ENCODE measurements at places on chromosomes 4 and X.
A peak's percentile ranks its signal among the peaks of the same experiment; 100 is the strongest.

- no peak overlapping the region for H3K4me3 ChIP-seq
- no peak overlapping the region for H3K27ac ChIP-seq
- H3K4me1 ChIP-seq, result no peaks in the 10 kb centered on the region
- H3K36me3 ChIP-seq, result no peaks in the 10 kb centered on the region
- DNase-seq, result no peak
- no peaks in the 10 kb centered on the region for H3K27me3 ChIP-seq
These were observed 1323.1 kb downstream of the ADGRL3 start for GRCh38 chr4:62523256-62523655.

DNA sequence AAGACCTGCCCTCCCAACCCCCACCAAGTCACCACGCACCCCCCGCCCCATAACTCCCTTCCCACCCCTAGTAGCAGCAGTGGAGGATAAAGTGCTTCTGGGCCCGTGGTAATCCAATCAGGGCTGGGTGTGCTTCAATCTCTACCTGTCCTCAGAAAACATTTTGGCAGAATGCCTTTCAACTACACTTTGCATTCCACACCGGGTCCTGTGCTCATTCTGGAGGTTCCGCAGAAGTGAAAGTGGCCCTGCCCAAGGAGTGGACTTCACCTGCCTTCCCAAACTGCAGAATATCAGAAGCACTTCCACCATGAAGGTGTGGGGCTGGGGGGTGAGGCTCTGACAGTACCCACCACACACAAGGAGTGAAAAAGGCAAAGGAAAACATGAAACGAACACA is 322.3 kb downstream of the DHX15 start:
- no peak overlapping the region for H3K27ac ChIP-seq
- no peak overlapping the region for H3K4me3 ChIP-seq
- no peak for DNase-seq
- H3K4me1 ChIP-seq, result no peaks in the 10 kb centered on the region

- H3K27ac ChIP-seq, result no peak overlapping the region
- no peaks in the 10 kb centered on the region for H3K4me1 ChIP-seq
- H3K4me3 ChIP-seq, result no peak overlapping the region
- H3K27me3 ChIP-seq, result no peaks in the 10 kb centered on the region
- no peak for DNase-seq
- H3K36me3 ChIP-seq, result no peaks in the 10 kb centered on the region
These were observed 464.1 kb downstream of the IDS start for GRCh38 chrX:149040873-149041535.

GRCh38 chrX:10875995-10876394 is 235.1 kb upstream of the HCCS start:
- H3K4me3 ChIP-seq, result no peak overlapping the region
- no peaks in the 10 kb centered on the region for H3K27me3 ChIP-seq
- no peak overlapping the region for H3K27ac ChIP-seq
- H3K4me1 ChIP-seq, result no peaks in the 10 kb centered on the region

GRCh38 chrX:87528487-87528886 is 10.9 kb downstream of the KLHL4 start:
- H3K4me3 ChIP-seq, result no peak overlapping the region
- H3K27ac ChIP-seq, result no peak overlapping the region
- no peaks in the 10 kb centered on the region for H3K36me3 ChIP-seq
- no peaks in the 10 kb centered on the region for H3K4me1 ChIP-seq
- no peak for DNase-seq

GRCh38 chr4:156321203-156321602 is 367.5 kb upstream of the CTSO start:
- H3K4me1 ChIP-seq, result no peaks in the 10 kb centered on the region
- H3K27me3 ChIP-seq, result no peaks in the 10 kb centered on the region
- no peak overlapping the region for H3K4me3 ChIP-seq
- no peaks in the 10 kb centered on the region for H3K36me3 ChIP-seq
- no peak overlapping the region for H3K27ac ChIP-seq

DNA sequence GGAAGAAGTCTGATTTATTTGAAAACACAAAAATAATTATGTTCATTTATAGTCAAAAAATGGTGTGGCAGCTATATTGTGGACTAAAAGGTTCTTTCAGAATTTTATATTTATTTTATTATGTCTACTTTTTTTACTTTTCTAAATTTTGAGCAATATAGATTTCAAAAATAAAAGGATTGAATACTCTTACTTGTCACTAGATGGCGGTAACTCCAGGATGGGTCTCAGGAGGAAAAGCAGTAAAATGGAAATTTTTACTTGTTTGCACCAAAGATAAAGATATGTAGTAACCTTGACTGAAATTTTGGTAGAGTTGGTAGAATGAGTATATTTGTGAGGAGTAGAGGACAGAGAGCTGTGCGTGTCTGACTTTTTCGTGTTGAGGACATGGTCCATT is 14.5 kb upstream of the DACH2 start:
- no peaks in the 10 kb centered on the region for H3K36me3 ChIP-seq
- H3K4me1 ChIP-seq, result peaks cover 2% of the 10 kb centered on the region
- H3K27me3 ChIP-seq, result no peaks in the 10 kb centered on the region
- no peak for DNase-seq
- no peak overlapping the region for H3K4me3 ChIP-seq

DNA sequence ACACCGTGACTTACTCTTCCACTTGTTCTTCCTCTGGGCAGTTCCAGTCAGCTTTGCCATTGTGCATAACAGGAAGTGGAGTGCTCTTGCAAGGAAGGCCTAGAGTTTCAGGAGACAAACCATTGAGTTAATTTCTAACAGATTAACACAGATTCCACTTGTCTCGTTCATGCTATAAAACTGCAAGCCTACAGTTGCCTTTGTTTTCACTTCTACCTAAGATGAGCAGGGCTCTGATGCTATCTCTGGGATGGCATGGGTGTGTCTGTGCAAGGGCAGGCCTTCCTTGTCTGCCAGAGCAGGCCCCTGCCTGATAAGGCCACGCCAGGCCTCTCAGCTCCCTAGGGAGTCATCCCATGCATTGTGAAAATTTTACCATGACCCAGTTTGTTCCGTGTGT is 67.7 kb upstream of the PGRMC2 start:
- no peak for DNase-seq
- H3K4me3 ChIP-seq, result no peak overlapping the region
- peaks cover 2% of the 10 kb centered on the region for H3K4me1 ChIP-seq
- peaks cover 5% of the 10 kb centered on the region for H3K27me3 ChIP-seq
- H3K36me3 ChIP-seq, result no peaks in the 10 kb centered on the region

GRCh38 chr4:13980317-13981310 is 353.1 kb upstream of the BOD1L1 start:
- DNase-seq, result no peak
- H3K27ac ChIP-seq, result no peak overlapping the region
- no peak overlapping the region for H3K4me3 ChIP-seq
- H3K4me1 ChIP-seq, result no peaks in the 10 kb centered on the region

GRCh38 chr4:129231945-129232588 is 136.1 kb downstream of the C4orf33 start:
- H3K4me1 ChIP-seq, result no peaks in the 10 kb centered on the region
- H3K27me3 ChIP-seq, result peaks cover 22% of the 10 kb centered on the region
- no peak overlapping the region for H3K4me3 ChIP-seq
- H3K36me3 ChIP-seq, result no peaks in the 10 kb centered on the region
- H3K27ac ChIP-seq, result no peak overlapping the region
- DNase-seq, result no peak

DNA sequence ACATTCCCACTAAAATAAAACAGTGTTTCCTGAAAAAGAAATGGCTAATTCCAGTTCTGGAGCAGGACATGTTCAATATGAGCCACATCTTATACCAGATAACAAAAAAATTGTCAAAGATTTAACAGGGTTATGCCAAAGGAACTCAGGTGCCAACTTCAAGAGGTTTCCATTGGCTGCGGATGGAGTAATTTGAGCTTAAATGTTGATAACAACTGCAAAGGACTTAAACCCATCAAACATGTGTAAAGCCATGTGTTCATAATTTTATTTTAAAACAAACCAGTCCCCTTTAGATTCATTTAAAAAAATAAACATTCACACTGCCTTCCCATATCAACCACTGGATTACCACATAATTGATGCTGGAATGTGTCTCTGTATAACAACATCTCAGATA is 156.4 kb upstream of the PCDH18 start:
- DNase-seq, result no peak
- no peaks in the 10 kb centered on the region for H3K36me3 ChIP-seq
- H3K4me1 ChIP-seq, result no peaks in the 10 kb centered on the region

GRCh38 chr4:17494258-17495190 is 17.4 kb downstream of the QDPR start:
- no peaks in the 10 kb centered on the region for H3K27me3 ChIP-seq
- H3K36me3 ChIP-seq, result peaks cover 3% of the 10 kb centered on the region
- peak overlapping the region; percentile 41 for H3K27ac ChIP-seq
- H3K4me3 ChIP-seq, result no peak overlapping the region
- peaks cover 10% of the 10 kb centered on the region for H3K4me1 ChIP-seq

DNA sequence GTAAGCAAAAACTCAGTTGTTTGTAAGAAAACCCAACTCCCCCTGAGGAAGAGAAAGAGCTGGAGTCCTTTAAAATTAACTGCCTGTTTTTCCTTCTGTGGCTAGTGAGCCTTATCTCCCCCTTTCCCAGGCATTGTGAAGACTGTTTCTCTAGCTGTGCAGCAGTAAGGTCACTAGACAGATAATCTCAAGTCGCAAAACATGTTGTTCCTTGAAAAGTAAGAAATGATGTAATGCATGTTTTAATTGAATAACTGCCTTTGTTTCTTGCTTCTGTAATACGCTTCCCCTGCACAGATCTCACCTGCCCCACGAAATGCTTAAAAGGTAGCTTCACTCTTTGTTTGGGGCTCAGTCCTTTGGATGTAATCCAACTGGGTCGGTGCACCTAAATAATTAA is 5.8 kb upstream of the GAGE12J start:
- no peak overlapping the region for H3K4me3 ChIP-seq
- no peaks in the 10 kb centered on the region for H3K27me3 ChIP-seq
- no peaks in the 10 kb centered on the region for H3K4me1 ChIP-seq
- DNase-seq, result no peak
- no peaks in the 10 kb centered on the region for H3K36me3 ChIP-seq

GRCh38 chr4:26201120-26201519 is 119.7 kb upstream of the RBPJ start:
- no peak overlapping the region for H3K4me3 ChIP-seq
- H3K4me1 ChIP-seq, result peaks cover 46% of the 10 kb centered on the region
- peaks cover 4% of the 10 kb centered on the region for H3K36me3 ChIP-seq
- no peak for DNase-seq
- peak overlapping the region; percentile 56 for H3K27ac ChIP-seq

- DNase-seq, result no peak
- no peaks in the 10 kb centered on the region for H3K27me3 ChIP-seq
- no peaks in the 10 kb centered on the region for H3K36me3 ChIP-seq
- H3K27ac ChIP-seq, result no peak overlapping the region
- no peak overlapping the region for H3K4me3 ChIP-seq
- H3K4me1 ChIP-seq, result peaks cover 13% of the 10 kb centered on the region
These were observed 12.2 kb downstream of the XPNPEP2 start for GRCh38 chrX:129750971-129751370.

- peaks cover 7% of the 10 kb centered on the region for H3K4me1 ChIP-seq
- DNase-seq, result no peak
- H3K27ac ChIP-seq, result peak overlapping the region; percentile 83
- no peaks in the 10 kb centered on the region for H3K36me3 ChIP-seq
- H3K4me3 ChIP-seq, result no peak overlapping the region
- H3K27me3 ChIP-seq, result no peaks in the 10 kb centered on the region
These were observed 15.2 kb downstream of the CTBP1 start for GRCh38 chr4:1233641-1234308.

DNA sequence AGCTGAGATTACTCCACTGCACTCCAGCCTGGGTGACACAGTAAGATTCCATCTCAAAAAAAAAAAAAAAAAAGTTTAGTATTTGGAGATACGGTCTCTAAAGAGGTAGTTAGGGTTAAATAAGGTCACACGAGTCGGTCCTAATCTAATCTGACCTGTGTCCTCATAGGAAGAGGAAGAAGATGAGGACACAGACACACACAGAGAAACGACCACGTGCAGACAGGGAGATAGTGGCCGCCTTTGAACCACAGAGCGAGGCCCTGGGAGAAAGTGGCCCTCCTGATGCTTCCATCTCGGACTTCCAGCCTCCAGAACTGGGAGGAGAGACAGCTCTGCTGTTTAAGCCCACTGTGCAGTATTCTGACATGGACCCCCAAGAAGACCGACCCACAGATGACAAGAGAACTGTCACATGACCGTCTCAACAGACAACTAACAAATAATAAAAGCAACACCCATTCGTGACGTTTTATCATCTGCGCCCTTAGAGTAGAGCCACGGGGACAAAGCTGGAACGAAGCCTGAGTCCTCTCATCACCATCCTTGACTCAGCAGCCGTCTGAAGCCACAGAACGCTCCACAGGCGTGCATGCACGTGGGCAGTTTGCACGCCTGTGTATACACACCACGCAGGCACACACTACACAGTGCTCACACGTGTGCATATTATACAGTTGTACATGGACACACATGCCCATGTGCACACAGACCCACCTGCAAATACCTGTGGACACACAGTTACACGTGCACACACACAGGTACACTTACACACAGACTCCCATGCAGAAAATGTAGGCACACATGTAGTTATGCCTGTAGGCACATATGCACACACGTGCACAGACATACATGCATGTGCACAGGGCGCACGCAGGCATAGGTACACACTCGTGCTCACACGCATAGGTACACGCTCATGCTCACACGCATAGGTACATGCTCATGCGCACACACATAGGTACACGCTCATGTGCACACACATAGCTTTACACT is 51.7 kb downstream of the FAM53A start:
- no peak overlapping the region for H3K4me3 ChIP-seq
- H3K4me1 ChIP-seq, result no peaks in the 10 kb centered on the region
- H3K27ac ChIP-seq, result no peak overlapping the region
- no peaks in the 10 kb centered on the region for H3K36me3 ChIP-seq
- DNase-seq, result no peak

- H3K4me1 ChIP-seq, result peaks cover 2% of the 10 kb centered on the region
- H3K4me3 ChIP-seq, result no peak overlapping the region
- peaks cover 8% of the 10 kb centered on the region for H3K27me3 ChIP-seq
These were observed 51.4 kb downstream of the PROM1 start for GRCh38 chr4:16032396-16032770.

- no peak for DNase-seq
- H3K36me3 ChIP-seq, result no peaks in the 10 kb centered on the region
- no peaks in the 10 kb centered on the region for H3K27me3 ChIP-seq
- peak overlapping the region; percentile 53 for H3K4me3 ChIP-seq
These were observed 127.6 kb upstream of the RBPJ start for GRCh38 chr4:26192899-26193869.

DNA sequence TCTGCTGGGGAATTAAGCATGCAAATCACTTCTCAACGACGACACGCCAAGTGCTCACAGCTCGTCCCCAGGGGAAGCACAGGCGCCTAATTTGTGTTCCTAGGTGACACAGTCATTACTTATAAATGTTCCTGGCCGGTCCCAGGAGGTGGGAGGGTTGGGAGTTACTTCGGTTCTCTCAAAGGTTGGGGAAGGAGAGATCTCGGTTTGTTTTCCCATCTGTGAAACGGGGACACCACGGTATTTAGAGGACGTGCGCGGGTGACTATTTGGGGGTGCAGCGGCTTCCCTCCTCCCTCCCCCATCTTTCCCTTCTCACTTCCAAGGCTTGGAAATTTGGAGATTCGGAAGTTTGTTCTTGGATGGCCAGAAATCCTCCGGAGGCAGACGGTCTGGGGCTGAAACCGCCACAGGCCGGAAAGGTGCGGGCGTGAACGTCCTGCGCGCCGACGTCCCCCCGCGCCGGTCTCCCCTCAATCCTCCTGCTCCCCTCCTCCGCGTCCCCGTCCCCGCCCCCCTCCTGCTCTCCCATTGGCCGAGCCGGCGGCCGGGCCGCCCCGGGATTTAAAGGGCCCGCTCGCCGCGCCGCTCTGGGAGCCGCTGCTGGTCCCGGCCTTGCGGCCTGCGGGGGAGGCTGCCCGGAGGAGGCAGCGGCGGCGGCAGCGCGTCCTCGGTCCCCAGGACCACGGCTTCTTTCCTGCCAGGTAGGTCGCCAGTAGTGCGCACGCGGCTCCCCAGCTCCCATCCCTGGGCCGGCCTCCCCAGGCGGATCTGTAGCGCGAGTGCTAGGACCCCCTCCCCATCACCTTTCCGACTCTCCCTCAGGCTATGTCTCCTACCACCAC is at the start of gene PORCN:
Gene PORCN (plus strand): TSS at position 593 of the 845 bp plus-strand sequence. CDS start 829 bp downstream, outside the sequence.
- peaks cover 15% of the 10 kb centered on the region for H3K4me1 ChIP-seq
- peak; percentile 67 for DNase-seq
- H3K27ac ChIP-seq, result peak within 1 kb of the TSS; percentile 90
